ENCODE measurements at places on chromosomes 12 and 14. TPM values are rescaled to one million over a fixed set of nuclear protein-coding genes. Genes with fewer than 3 reads are reported as not detected.

Gene RAB21
- total RNA-seq = 33.9 TPM

Gene IQSEC3
- total RNA-seq = 0.39 TPM

Gene KRT7
- total RNA-seq = 58.4 TPM

Gene SSPN
- 52.4 TPM for total RNA-seq

Gene ASB2
- total RNA-seq = 187 TPM

Gene EPYC
- total RNA-seq = not detected

Gene KRT3
- total RNA-seq = not detected

Gene GPN3
- 22.0 TPM for total RNA-seq

Gene GNS
- 76.5 TPM for total RNA-seq

Gene BEST3
- total RNA-seq = not detected

Gene PTGER2
- 1.5 TPM for total RNA-seq

Gene RNASE7
- total RNA-seq = not detected

Gene TMEM253
- not detected for total RNA-seq

Gene MANSC1
- 16.5 TPM for total RNA-seq

Gene ZNF10
- total RNA-seq = 9.8 TPM

Gene MAP3K9
- 3.2 TPM for total RNA-seq

Gene PPM1H
- total RNA-seq = 5.0 TPM

Gene PTPRB
- total RNA-seq = 26.1 TPM

Gene ADAMTS20
- total RNA-seq = not detected

Gene KCNC2
- not detected for total RNA-seq

Gene EXOC3L4
- total RNA-seq = not detected

Gene FAM90A1
- total RNA-seq = not detected

Gene LRRC43
- total RNA-seq = 0.71 TPM

Gene BHLHE41
- total RNA-seq = 15.0 TPM

Gene GAS2L3
- total RNA-seq = 1.2 TPM

Gene IL26
- total RNA-seq = not detected

Gene STAC3
- total RNA-seq = 0.59 TPM

Gene POTEG
- not detected for total RNA-seq

Gene SPTB
- total RNA-seq = 84.4 TPM

Gene BEGAIN
- 5.7 TPM for total RNA-seq

Gene CPNE6
- total RNA-seq = 0.24 TPM

Gene SERPINA12
- total RNA-seq = not detected

Gene LTBP2
- total RNA-seq = 32.1 TPM

Measured in right atrium auricular region (tissue), 2 donors.